ENCODE measurements at places on chromosomes 12 and 14. TPM values are rescaled to one million over a fixed set of nuclear protein-coding genes. Genes with fewer than 3 reads are reported as not detected.
A peak's percentile ranks its signal among the peaks of the same experiment; 100 is the strongest.

Gene RASSF9
- total RNA-seq: 6.5 TPM

Gene LPAR5
- 3.7 TPM for total RNA-seq

Gene AHNAK2
- total RNA-seq: 61.3 TPM

GRCh38 chr14:45078323-45078722, 5.6 kb upstream of the PRPF39 start:
- H3K4me1 ChIP-seq: no peaks in the 10 kb centered on the region
- no peak for DNase-seq
- H3K27ac ChIP-seq: no peak overlapping the region
- H3K27me3 ChIP-seq: no peaks in the 10 kb centered on the region
- H3K4me3 ChIP-seq: no peak overlapping the region
- no peaks in the 10 kb centered on the region for H3K36me3 ChIP-seq

Gene RPL6
- total RNA-seq: 884 TPM

Gene USP44
- total RNA-seq: 1.6 TPM

- no peak for DNase-seq
- H3K27ac ChIP-seq: no peak overlapping the region
- H3K36me3 ChIP-seq: no peaks in the 10 kb centered on the region
Observed at GRCh38 chr12:29589851-29590250, 92.4 kb upstream of the OVCH1 start.

- DNase-seq: no peak
- H3K27ac ChIP-seq: no peak overlapping the region
- peaks cover 2% of the 10 kb centered on the region for H3K4me1 ChIP-seq
- no peaks in the 10 kb centered on the region for H3K27me3 ChIP-seq
- H3K4me3 ChIP-seq: no peak overlapping the region
Observed at GRCh38 chr12:1357171-1357570, 237.2 kb downstream of the FBXL14 start.

Gene POTEM
- not detected for total RNA-seq

Gene MARCHF9
- 17.1 TPM for total RNA-seq

DNA sequence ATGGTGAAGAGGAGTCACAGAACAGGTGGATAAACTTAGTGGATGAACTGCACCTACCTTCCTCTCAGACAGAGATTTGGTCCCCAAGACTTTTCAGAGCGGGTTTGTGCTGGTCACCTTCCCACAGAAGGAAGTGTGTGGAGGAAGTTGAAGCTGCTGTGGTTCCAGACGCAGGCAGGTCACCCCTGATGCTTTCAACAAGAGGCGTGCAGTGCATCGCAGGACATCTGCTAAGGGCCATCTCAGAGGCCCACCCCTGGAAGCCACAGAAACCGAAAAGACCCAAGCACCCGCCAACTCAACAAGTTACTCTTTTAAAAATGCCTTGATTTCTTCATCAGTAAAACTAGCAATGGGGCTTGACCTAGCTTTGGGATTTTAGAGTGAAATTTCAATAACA, 1.0 kb upstream of the GPX2 start:
- no peak for DNase-seq
- no peaks in the 10 kb centered on the region for H3K4me1 ChIP-seq
- H3K36me3 ChIP-seq: no peaks in the 10 kb centered on the region
- no peak overlapping the region for H3K27ac ChIP-seq

- peak; percentile 74 for DNase-seq
- no peaks in the 10 kb centered on the region for H3K4me1 ChIP-seq
- no peaks in the 10 kb centered on the region for H3K27me3 ChIP-seq
- H3K27ac ChIP-seq: peak overlapping the region; percentile 58
- no peaks in the 10 kb centered on the region for H3K36me3 ChIP-seq
Observed at GRCh38 chr12:95790917-95791849, 619 bp upstream of the NTN4 start.

Gene OR6C4
- not detected for total RNA-seq

Gene ITGB7
- total RNA-seq: 3.2 TPM

Gene ACAD10
- 16.0 TPM for total RNA-seq

DNA sequence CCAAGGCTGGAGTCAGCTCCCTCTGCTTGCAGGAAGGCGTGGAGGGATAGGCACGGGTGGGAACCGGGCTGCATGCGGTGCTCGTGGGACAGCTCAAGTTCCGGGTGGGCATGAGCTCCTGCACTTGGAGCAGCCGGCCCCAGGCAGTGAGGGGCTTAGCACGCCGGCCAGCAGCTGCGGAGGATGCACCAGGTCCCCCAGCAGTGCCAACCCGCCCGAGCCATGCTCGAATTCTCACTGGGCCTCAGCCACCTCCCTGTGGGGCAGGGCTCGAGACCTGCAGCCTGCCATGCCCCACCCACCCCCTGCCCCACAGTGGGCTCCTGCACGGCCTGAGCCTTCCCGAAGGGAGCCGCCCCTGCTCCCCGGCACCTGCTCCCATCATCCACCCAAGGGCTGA, 1501.8 kb downstream of the AACS start:
- DNase-seq: no peak
- H3K36me3 ChIP-seq: no peaks in the 10 kb centered on the region
- H3K4me1 ChIP-seq: no peaks in the 10 kb centered on the region
- peaks cover 1% of the 10 kb centered on the region for H3K27me3 ChIP-seq
- H3K4me3 ChIP-seq: no peak overlapping the region

Gene KLRC1
- total RNA-seq: not detected

GRCh38 chr14:96592591-96593386, 90.6 kb downstream of the PAPOLA start:
- no peaks in the 10 kb centered on the region for H3K36me3 ChIP-seq
- H3K27ac ChIP-seq: no peak overlapping the region
- no peak overlapping the region for H3K4me3 ChIP-seq
- no peaks in the 10 kb centered on the region for H3K27me3 ChIP-seq
- no peak for DNase-seq
- H3K4me1 ChIP-seq: no peaks in the 10 kb centered on the region

Gene SLC25A21
- 1.3 TPM for total RNA-seq

Gene SERPINA10
- not detected for total RNA-seq

Gene KRT2
- not detected for total RNA-seq

GRCh38 chr12:118925407-118925806, 55.9 kb upstream of the SRRM4 start:
- no peaks in the 10 kb centered on the region for H3K36me3 ChIP-seq
- DNase-seq: no peak
- H3K27me3 ChIP-seq: no peaks in the 10 kb centered on the region
- H3K4me1 ChIP-seq: no peaks in the 10 kb centered on the region
- no peak overlapping the region for H3K4me3 ChIP-seq
- no peak overlapping the region for H3K27ac ChIP-seq

Gene PIK3C2G
- total RNA-seq: not detected

All from aorta (tissue), 5 donors.